ENCODE measurements at places on chromosomes 4 and X. TPM values are rescaled to one million over a fixed set of nuclear protein-coding genes. Genes with fewer than 3 reads are reported as not detected.

Gene PDE6B
- 0.11 TPM for total RNA-seq

Gene ASMT
- not detected for total RNA-seq

Gene ANK2
- total RNA-seq = 53.1 TPM

Gene SRPX2
- total RNA-seq = 36.7 TPM

Gene SLC25A53
- total RNA-seq = 6.1 TPM

Gene SPANXA1
- total RNA-seq = not detected

Gene C4orf50
- not detected for total RNA-seq

Gene HAND2
- 11.2 TPM for total RNA-seq

Gene MSX1
- total RNA-seq = 26.1 TPM

Gene LINC00632
- total RNA-seq = 20.6 TPM

Gene GPRASP2
- total RNA-seq = 16.4 TPM

Gene PAGE1
- not detected for total RNA-seq

Gene SHROOM4
- total RNA-seq = 1.7 TPM

Gene CENPU
- total RNA-seq = 8.5 TPM

Gene BEX1
- 73.0 TPM for total RNA-seq

Gene DSPP
- total RNA-seq = not detected

Gene CACNA1F
- not detected for total RNA-seq

Gene CSAG3
- total RNA-seq = not detected

Gene TEX13B
- total RNA-seq = not detected

Gene PWWP3B
- total RNA-seq = not detected

Gene FAAH2
- 0.11 TPM for total RNA-seq

Gene F8A2
- not detected for total RNA-seq

Gene CNGA1
- not detected for total RNA-seq

Gene XAGE1B
- total RNA-seq = not detected

Gene VCX
- not detected for total RNA-seq

Gene NXF3
- total RNA-seq = 31.4 TPM

Gene GAGE12J
- not detected for total RNA-seq

Gene MAML3
- 1.5 TPM for total RNA-seq

Gene MEPE
- not detected for total RNA-seq

Gene ZNF732
- total RNA-seq = 0.11 TPM

Gene CCDC158
- total RNA-seq = not detected

Gene TCEAL6
- total RNA-seq = not detected

Gene DUSP21
- total RNA-seq = not detected

Gene IRS4
- total RNA-seq = not detected

Gene UGT2B11
- not detected for total RNA-seq

Gene F11
- not detected for total RNA-seq

Gene ATXN3L
- not detected for total RNA-seq

Gene CFP
- 1.4 TPM for total RNA-seq

Gene NMU
- total RNA-seq = not detected

All from GM23248 (cell line).